ENCODE measurements at places on chromosomes 5 and 9.

DNA sequence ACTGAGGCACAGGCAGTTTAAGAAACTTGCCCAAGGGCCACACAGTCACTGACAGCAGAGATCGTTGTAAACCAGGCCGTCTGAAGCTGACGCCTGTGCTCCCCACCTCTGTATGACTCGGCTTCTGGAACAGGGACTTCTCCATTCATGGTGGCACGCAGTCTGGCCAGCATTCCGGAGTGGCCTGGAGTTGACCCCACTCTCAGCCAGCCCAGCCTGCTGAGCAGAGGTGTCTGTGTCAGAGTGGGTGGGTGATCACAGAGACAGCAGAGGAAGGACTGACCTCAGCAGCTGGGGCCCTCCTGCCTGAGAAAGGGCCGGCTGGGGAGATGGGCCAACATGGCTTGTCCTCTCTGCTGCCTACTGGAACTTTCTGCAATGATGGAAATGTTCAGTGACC is 12.6 kb downstream of the LRSAM1 start:
- peaks cover 49% of the 10 kb centered on the region for H3K36me3 ChIP-seq
- DNase-seq, result no peak
- H3K27me3 ChIP-seq, result no peaks in the 10 kb centered on the region
- H3K4me3 ChIP-seq, result no peak overlapping the region
- no peak overlapping the region for H3K27ac ChIP-seq

DNA sequence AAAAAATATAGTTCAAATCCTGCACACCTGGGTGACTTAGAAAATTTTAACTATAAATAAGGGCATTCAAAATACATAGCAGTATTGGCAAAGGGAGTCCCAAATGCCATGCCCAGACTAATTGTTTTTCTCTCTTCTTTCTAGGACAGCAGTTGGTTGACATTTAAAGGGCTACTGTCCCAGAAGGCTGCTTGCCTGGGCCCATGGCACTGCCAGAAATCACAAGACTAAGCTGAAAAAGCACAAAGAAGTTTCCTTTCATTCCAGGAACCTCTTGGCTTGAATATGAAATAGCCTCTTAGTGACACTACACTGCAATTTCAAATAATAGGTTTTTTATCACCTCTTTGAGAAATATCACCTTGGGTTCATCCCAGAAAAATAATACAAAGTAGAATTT is 388.9 kb upstream of the TRPC7 start:
- no peaks in the 10 kb centered on the region for H3K36me3 ChIP-seq
- H3K4me1 ChIP-seq, result no peaks in the 10 kb centered on the region
- H3K27me3 ChIP-seq, result peaks cover 2% of the 10 kb centered on the region
- H3K27ac ChIP-seq, result no peak overlapping the region
- no peak overlapping the region for H3K4me3 ChIP-seq

DNA sequence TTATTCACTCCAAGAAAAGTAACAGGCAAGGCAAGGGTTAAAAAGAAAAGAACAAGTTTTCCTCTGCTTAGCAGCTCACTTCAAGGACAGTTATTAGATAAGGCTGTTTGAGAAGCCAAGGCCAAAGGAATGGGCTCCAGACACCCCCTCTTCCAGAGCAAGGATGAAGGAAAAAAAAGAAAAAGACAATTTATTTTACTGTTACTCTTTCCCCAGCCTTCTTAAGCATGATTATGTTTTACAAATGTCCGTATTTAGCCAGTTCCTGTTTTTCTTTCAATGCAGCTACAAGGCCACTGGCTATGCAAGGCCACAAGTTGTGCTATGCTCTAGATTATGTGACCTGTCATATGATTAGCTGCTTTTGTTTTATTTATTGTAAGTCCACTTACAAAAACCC is 106.5 kb upstream of the SIMC1 start:
- H3K4me3 ChIP-seq, result no peak overlapping the region
- no peaks in the 10 kb centered on the region for H3K4me1 ChIP-seq
- DNase-seq, result no peak
- no peaks in the 10 kb centered on the region for H3K36me3 ChIP-seq

DNA sequence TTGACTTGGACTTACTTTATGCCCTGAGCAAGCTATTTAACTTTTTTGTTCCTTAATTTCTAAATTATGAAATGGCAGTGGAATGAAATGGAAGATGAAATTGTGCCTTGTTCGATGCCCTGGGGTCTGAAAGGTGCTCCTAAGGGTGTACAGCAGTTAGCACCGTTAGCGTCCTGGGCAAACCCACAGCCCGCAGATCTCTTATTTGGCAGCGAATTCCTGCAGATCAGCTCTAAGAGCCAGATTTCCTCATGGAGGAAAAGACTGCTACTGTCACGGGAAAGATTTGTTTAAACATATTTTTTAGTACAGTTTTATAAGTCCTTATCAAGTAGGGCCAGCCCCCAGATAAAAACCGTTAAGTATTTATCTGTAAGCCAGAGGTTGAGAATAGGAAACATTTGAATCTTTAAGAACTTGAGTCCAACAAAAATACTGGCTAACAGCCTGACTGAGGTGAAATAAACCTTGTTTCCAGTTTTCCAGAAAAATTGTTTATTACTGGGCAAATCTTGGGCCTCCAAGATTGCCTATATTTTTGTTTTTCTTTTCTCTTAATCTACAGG is 216.5 kb upstream of the DMRT1 start:
- H3K27me3 ChIP-seq, result no peaks in the 10 kb centered on the region
- no peak overlapping the region for H3K4me3 ChIP-seq
- peaks cover 43% of the 10 kb centered on the region for H3K4me1 ChIP-seq

GRCh38 chr9:88748566-88749261 is 213.7 kb downstream of the NXNL2 start:
- H3K4me1 ChIP-seq, result peaks cover 10% of the 10 kb centered on the region
- H3K27ac ChIP-seq, result no peak overlapping the region
- H3K36me3 ChIP-seq, result no peaks in the 10 kb centered on the region
- no peaks in the 10 kb centered on the region for H3K27me3 ChIP-seq
- no peak for DNase-seq
- H3K4me3 ChIP-seq, result no peak overlapping the region

DNA sequence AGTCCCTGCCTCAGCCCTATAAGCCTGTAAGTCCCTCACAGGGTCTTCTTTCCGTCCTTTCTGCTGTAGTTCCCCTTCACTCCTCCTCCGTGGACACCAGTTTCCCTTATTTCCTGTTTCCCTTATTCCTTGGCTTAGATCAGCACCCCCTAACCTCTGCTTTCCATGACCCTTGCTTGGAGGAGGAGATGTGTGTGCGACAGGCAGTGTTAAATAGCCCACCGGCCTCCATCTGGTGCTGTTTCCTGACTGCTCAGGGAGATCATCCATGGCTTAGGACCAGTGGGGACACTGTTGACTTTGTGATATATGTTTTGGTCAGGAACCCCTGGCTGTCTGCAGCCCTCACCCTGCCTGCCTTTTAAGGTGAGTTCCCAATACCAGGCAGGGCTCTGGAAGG is 34.1 kb upstream of the PSD2 start:
- H3K4me1 ChIP-seq, result no peaks in the 10 kb centered on the region
- no peak for DNase-seq
- no peaks in the 10 kb centered on the region for H3K36me3 ChIP-seq
- H3K27ac ChIP-seq, result no peak overlapping the region

All from esophagus squamous epithelium (tissue), 5 donors.